Stimulated activated CD4-positive, alpha-beta T cell treated with anti-CD3 and anti-CD28 coated beads, Interleukin-2, amount 100 ng/mL, for 24 hours (primary cell): ENCODE measurements at places on chromosomes 2 and 18.

GRCh38 chr2:102063941-102064678 is 72.3 kb downstream of the IL1R2 start:
- DNase-seq: peak; percentile 56

DNA sequence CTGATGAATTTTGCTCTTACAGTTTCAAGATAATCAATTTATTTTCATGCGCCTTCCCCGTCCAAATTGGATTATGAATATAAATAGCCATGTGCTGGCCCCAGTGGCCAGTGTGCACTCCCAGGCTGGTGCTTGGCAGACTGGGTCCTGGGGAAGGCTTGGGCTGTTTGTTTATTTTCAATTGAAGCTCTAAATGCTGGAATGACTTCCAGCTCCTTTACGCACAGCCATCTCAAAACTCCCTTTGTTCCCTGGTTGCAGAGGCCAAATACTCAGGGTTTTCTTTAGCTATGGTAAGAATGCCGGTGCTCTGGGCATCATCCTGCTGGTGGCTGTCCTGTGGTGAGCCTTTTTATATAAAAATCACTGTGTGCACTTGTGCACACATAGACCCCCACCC is 131.5 kb downstream of the PRKCE start:
- DNase-seq: no peak

DNA sequence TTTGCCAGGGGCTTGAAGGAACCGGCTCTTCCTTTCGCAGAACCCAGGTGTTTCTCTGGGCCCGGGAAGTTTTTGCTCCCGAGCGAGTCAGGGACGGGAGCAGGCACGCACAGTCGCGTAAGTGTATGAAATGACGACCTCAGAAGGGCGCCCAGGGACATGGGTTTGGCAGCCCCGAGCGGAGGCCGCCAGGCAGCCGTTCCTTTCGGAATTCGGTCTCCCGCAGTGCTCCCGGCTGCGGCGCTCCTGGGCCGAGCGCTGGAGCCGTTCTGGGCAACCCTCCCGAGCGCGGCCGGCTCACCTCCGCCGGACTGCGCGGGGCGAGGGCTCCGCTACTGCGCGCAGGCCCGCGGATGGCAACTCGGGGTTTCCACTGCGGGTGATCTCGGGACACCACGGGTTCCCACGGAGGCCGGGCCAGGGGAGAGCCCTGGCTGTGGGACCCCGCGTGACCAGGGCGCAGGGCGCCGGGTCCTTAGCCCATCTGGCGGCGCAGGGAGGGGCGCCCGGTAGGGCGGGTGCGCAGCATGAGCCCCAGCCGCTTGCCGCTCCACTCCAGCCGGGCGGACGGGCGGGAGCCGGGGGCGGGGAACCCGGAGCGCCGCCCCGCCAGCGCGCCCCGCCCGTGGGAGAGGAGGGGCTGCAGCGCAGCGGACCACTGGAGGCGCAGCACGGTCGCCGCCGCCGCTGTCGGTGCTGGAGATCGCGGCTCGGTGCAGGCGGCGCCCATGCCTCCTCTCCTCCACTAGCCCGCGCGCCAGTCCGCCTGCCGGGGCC is at the start of gene OSBPL6:
TSS of gene OSBPL6 (plus strand) at position 690 of the 777 bp plus-strand sequence. CDS start 111,673 bp downstream, outside the sequence.
- DNase-seq: peak; percentile 47

DNA sequence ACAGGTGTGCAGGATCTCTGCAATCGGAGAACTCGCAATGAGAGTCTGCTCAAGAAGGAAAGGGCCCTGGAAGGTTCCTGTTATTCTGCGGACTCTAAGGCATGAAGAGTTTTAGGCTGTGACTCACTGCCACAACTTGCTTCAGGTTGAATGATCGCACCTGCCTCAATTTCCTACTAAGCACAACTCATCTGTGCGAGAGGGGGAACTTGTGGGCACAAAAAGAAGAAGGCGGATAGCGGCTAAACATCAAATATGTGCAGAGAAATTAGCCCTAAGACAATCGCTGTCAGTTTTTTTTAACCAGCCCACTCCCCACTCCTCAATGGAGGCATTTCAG is 14.0 kb upstream of the CREG2 start:
- DNase-seq: no peak

DNA sequence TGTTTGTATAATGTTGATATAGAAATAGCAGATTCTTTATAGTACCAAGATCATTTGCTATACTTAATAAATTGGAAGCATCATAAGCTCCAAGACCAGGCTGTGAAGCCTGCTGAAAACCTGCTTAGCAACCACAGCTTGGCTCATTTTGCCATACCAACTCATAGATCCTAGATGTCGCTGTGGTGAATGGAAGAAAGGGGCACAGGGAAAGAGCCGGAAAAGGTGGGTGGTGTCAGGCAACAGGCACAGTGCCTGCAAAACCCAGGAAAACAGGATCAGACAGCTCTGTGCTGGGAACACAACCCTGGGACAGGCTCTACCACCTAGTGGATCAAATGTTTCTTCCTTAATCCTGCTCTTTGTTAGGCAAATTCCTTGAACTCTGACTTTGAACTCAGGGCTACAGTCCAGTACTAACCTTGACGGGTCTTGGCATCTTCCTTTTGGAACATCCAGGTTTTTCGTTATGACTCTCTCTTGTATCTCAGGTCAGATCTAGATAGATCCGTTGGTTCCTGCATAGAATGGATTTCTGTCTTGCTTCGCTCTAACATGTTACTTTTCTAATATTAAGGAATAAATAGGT is 31.6 kb downstream of the TWSG1 start:
- DNase-seq: no peak

DNA sequence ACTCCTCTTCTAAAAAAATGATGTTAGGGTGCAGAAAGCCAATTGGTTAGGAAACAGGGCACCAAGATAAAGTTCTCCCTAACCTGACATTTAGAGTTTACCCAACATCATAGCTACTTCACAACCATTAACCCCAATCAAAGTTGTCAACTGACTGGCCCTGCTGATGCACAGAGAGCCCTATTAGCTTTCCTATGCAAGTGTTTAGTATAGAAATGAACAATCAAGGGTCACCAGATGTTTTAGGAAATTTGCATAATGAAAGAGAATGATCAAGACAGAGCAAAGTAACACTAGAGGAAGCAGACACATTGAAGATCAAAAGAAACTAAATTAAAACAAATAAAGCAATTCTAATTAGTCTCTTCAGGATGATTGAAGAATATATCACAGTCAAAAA is 64.2 kb upstream of the DCC start:
- DNase-seq: no peak

- DNase-seq: no peak
Observed at GRCh38 chr2:200423541-200423940, 86.3 kb downstream of the KCTD18 start.

GRCh38 chr2:181352158-181352557 is 105.0 kb upstream of the ITGA4 start:
- no peak for DNase-seq

- DNase-seq: no peak
Observed at GRCh38 chr2:117065912-117066311, 748.6 kb upstream of the DDX18 start.

- no peak for DNase-seq
Observed at GRCh38 chr2:38742797-38743559, 8.2 kb downstream of the SRSF7 start.

DNA sequence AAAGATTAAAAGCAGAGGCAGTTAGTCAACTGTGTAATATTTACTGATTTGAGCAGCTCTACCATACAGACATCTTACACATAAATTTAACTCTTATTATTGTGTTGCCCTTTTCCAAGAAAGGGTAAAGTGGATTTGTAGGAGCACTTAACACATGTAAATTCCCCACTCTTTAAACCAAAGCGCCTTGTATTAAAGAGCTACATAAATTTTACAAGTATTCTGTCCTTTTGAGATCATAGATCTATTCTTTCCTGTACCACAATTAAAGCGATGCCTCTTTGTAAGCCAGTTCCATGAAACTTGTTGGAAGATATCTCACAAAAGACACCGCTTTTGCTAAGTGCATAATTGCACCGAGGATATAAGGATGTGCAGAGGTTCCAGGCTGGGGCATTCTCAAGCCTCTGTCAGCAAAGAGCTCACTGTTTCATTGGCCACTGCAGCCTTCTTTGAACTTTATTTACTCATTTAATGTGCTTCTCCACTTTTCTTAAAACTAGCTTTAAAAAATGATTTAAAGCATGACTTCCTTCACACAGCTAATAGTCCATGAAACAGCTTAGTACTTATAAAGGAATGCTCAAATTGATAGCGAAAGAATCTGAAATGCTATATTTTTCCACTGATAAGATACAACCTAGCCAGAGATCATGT is 520.0 kb upstream of the TCF4 start:
- no peak for DNase-seq

DNA sequence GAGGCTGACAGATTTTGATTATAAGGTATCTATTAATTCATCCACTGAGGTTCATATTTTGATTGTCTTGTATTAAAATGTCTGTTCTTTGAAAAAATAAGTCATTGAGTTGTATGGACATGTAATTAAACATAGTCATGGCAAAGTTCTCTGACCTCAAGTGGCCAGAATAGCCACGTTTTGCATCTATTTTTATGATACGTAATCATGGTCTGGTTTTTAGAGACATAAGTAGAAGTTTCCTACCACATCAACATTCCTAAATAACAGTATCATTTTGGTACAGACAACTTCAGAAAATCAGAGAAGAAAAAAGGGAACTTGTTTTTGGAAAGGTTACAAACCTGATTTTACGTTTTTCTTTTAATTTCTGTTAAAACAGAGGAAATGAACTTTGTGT is 47.6 kb downstream of the COL5A2 start:
- no peak for DNase-seq

DNA sequence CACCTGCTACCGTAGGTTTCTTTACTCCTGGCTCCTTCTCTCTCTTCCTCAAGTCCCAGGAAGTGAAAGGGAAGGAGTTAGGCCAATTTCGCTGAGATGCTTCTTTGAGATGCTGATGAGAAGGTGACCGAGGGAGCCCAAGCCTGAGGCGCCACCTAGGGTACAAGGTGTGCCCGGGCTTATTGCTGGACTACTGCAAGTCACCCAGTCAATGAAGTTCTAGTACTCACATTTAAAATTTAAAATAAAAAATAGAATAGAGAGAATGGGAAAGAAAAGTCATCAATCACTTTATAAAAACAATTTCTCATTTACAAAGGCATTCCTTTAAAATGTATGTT is 45.3 kb downstream of the ACAA2 start:
- no peak for DNase-seq

DNA sequence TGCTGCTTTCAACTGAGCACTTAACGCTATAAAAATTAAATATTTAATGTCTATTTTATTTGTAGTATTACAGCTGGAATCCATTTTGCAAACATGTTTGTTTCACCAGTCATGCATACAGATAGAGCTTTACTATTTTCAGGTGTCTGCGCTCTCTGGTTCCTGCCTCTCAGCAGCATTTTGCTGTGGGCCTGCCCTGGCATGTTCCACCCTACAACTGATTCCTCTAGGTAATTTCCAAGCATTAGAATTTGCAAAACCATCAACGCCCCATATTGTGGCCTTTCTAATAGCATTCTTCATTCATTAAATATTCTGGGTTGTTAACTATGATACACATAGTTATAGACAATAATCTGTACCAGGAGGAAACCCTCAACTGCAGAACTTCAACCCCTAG is 266.4 kb upstream of the DLGAP1 start:
- no peak for DNase-seq

DNA sequence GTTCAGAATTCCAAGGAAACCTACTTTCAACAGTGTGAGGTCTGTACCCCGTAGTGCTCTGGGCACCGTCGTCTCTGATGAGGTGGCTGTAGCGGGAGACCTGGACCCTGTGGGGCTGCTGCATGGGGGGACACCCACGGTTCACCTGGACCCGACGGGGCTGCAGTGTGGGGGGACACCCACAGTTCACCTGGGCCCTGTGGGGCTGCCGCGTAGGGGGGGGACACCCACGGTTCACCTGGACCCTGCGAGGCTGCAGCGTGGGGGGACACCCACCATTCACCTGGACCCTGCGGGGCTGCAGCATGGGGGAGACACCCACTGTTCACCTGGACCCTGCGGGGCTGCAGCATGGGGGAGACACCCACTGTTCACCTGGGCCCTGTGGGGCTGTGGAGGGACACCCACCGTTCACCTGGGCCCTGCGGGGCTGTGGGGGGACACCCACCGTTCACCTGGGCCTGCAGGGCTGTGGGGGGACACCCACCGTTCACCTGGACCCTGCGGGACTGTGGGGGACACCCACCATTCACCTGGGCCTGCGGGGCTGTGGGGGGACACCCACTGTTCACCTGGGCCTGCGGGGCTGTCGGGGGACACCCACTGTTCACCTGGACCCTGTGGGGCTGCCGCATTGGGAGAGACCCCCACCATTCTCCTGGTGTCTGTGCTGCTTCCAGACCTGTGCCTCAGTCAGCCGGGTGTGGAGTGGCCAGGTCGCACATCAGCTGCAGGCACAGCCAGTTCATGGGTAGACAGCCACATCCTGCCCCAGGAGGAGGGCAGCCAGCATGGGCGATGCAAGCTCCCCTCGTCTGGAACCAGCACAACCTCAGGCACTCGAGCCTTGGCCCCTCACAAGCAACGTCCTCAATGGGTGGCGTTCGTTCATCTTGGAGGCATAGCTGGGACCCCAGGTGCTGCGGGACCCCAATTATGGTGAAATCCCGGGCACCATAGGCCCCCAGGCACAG is 114.5 kb downstream of the TMEM18 start:
- no peak for DNase-seq

GRCh38 chr2:200862532-200863000 is 1.9 kb downstream of the CLK1 start:
- DNase-seq: peak; percentile 70

GRCh38 chr2:111066062-111066593 is 54.6 kb upstream of the BCL2L11 start:
- DNase-seq: no peak

- DNase-seq: no peak
Observed at GRCh38 chr2:23760736-23761135, 166.2 kb downstream of the ATAD2B start.

DNA sequence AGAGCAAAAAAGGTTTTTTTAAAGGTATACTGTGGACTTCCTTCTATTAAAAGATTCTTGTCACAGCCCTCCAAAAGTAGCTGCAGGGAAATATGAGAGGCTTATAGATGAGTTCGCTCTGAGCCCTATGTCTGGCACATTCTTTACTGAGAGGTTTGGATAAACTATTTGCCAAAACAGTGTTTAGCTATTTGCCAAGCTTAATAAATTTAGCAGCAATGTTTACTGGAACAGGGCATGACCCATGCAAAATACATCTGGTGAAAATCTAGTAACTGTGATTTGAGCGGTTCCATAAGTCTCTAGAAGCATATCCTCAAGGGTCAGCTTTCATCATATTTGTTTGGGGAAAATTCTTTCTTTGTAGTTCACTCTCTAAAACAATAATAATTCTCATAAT is 1696.7 kb upstream of the PIK3C3 start:
- no peak for DNase-seq

DNA sequence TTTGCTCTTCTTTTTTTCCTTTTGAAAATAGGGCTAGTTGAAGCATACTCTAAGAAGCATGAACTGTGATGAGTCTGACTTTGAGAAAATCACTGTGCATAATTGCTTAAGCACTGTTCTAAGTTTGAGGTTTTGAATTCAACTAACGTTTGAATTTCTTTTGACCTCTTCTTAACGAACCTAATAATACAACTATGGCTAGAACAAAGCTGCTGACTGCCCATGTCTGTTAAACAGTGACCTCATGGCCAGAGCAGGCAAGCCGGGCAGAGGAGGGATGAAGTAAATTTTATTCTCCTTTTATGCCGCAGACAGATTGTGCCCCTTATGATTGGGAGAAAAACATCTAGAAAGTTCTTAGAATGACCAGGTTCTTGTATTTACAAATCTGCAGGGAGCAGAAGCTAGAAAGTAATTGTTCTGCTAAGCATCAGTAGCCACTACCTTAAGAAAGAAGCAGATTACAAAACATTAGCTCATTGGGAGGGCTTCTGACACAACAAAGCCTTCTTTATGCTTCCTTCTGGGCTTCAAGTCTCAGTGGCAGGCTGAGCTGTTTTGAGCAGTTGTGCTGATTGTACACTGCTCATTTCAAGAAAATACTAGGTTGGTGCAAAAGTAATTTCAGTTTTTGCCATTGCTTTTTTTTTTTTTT is 97.8 kb upstream of the RASGRP3 start:
- no peak for DNase-seq
